ENCODE measurements at places on chromosomes 1 and 21.

GRCh38 chr1:227945891-227946623 is 1.7 kb downstream of the WNT9A start:
- no peak for DNase-seq

- no peak for DNase-seq
Measured at GRCh38 chr21:45942755-45943629, 38.6 kb upstream of the COL6A1 start.

DNA sequence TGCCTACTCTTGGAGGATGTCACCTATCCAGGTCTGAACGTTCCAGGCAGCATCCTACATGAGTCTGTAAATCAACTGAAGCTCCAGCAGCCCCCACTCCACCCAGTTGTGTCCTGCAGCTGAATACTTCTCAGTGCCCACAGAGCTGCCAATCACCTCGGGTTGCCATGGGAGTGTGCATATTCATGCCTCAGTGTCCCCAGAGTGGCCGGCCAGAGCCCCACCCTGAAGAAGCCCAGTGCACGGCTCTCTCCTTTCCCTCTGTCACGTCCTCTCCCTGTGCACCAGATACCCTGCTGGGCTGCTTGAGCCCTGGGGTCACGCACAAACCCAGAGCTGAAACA is 16.1 kb upstream of the GSTM4 start:
- DNase-seq: no peak

- no peak for DNase-seq
Measured at GRCh38 chr1:227924833-227925574, 22.7 kb downstream of the WNT9A start.

- DNase-seq: no peak
Measured at GRCh38 chr1:90723590-90724108, 6.5 kb upstream of the BARHL2 start.

DNA sequence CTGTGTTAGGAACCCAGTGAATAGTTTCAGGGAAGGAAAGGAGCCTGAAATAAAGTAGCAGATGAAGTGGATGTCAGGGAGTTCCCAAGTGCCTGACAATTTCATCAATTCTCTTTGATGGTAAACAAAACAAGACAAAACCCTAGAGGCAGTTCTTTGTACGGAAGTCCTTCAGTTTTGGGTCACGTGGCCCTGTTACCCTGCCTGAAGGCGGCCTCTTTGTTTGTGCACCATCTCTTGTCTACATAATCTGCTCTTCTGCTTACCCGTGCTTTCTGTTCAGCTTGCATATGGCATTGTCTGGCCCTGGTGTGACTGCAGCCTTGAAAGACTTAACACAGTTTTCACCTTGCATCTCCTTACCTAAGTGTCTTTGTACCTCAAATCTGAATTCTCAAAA is 166.7 kb upstream of the DUSP10 start:
- DNase-seq: no peak

DNA sequence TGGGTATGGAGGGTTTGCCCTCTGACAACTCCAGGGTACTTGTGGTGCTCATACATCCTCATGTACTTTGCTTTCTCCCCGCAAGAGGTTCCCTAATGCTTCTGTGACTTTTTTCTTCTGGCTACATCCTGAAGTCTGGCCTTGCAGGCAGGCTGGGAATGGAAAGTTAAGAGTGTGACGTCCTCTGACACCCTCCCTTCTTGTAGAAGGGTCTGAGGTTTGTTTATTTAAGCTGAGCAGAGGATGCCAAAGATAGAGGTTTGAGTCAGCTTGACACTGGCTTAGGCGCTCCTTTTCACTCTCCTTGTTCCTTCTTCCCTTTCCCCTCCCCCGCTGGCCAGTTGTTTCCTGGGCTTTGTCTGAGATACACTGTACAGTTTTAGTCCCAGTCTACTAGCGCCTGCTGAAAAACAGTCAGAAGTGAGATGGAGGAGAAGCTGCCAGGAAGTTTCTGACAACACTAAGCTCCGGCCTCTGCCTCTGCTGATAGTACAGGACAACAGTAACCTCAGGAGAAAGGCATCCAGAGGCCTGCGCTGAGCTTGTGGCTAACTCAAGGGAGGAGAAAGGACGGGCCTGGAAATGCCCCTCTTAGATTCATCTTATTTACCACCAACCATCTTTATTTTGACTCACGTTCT is at the start of gene MACF1:
Gene MACF1 (plus strand): TSS at position 255 of the 641 bp plus-strand sequence. CDS start 328 bp downstream, at position 583.
- no peak for DNase-seq

DNA sequence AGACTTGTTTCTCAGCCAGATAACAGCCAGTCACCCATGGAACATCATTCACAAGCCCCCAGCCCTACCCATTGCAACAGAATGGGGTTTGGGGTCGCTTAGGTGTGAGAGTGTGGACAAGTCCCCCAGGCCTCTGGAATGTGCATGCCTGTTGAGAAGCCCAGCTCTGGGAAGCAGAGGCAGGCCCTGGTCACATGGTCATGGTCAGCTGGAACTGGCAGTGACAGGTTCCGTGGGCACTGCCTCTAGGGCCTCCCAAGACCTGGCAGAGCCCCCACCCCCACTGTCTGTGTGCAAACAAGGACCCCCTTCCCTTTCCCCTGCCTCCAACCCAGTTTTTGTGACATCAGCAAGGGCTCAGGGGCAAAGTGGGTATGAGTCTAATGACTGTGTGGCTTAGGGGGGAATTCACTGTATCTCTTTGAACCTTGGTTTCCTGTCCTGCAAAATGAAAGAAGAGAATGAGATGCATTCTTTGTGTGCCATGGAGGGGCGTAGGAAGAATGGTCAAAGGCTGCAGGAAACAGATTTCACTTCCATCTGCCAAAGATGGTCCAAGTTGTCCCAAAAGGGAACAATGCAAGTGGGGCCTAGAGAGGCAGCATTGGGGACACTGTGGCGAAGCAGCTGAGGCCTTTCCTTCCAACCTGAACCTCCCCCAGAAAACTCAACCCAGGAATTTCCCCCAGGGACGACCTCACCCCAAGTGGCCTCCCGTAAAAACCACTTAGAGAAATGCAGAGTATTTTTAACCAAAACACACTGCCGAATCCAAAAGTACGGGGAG is 34.7 kb upstream of the SELENON start:
- no peak for DNase-seq

GRCh38 chr1:180062452-180062971 is 92.2 kb upstream of the QSOX1 start:
- no peak for DNase-seq

GRCh38 chr1:50346621-50347020 is 76.6 kb downstream of the DMRTA2 start:
- DNase-seq: no peak

DNA sequence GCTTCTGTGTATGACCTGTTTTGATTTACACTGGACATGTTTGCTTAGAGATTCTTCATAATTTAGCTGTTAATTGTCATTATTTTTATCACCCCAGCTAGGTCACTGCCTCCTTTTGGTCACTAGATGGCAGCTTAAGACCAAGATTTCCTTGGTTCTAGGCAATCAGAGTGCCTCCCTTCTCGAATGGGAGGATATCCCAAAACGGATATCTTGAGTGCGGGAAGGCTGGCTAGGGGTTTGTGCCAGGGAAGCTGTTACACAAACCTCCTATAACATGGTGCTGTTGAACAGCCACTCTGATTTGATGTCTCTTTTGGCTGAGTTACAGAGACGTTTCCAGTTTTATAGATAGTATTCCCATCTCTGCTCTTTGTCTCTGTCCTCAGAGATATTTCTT is 283.5 kb downstream of the S1PR1 start:
- DNase-seq: no peak

Measured in naive thymus-derived CD8-positive, alpha-beta T cell (primary cell).